Stimulated activated CD4-positive, alpha-beta T cell treated with anti-CD3 and anti-CD28 coated beads, Interleukin-1b, Interleukin-23, amount 100 ng/mL, for 1 hour (primary cell): ENCODE measurements at places on chromosomes 6 and 20.

DNA sequence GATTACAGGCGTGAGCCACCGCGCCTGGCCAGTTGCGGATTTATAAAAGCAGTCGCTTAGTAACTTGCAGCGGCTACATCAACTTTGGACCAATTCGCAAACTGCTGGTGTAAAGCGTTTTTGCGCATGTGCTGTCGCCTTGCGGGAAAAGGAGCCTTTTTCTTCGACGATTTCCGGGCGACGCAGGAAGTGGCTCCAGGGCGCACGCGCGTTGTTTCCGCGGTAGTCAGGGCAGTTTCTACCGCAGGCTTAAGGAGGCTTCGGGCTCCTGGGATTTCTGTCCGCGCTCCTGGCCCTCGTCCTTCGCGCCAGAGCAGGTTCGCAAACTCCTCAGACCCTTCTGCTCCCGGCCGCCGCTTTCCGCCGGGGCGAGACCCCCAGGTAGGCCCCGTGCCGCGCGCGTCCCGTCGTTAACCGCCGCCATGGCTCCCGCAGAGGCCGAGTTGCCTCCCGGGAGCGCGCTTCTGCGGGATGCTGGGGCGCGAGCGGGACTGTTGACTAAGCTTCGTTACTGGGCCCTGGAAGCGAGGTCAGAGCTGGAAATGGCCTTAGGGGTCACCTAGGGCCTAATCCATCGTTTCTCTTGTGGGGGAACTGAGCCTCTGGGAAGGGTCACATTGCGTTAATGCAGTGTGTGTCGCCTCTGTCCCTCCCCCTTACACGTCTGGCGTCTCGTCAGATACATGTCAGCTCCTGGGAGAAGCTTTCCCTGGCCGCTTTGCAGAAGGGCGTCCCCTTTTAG is at the start of gene RAE1:
RAE1 (plus strand) TSS at position 214 of the 742 bp plus-strand sequence. CDS start 2,784 bp downstream, outside the sequence.
- DNase-seq, result peak; percentile 71

DNA sequence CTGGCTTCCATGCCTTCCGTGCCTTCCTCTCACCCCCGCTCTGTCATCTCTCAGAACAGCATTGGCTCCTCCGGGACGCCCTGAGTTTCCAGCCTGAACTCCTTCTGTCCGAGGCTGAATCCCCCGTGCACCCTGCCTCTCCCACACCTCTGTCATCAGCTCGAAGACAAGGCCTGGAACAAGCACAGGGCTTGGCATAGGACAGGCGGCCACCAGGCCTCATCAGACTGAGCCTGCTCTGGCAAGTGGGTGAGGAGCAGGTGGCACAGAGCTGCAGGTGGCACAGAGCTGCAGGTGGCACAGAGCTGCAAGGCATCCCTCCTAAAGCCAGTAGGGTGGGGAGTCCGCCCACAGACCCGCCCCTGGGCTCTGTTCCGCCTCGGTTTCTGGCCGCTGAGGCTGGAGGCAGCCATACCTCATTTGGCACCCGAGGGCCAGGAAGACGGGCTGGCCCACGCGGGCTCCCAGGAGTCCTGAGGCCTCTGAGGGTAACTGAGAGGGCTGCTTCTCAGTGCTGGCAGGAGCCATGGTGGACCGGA is 60.2 kb downstream of the EZR start:
- DNase-seq, result no peak

GRCh38 chr6:158649289-158650143 is at the start of gene SYTL3:
Gene SYTL3, plus strand, starts transcription at chr6:158650054. Its CDS starts 13,215 bp downstream, at chr6:158663269.
- DNase-seq, result peak; percentile 39

DNA sequence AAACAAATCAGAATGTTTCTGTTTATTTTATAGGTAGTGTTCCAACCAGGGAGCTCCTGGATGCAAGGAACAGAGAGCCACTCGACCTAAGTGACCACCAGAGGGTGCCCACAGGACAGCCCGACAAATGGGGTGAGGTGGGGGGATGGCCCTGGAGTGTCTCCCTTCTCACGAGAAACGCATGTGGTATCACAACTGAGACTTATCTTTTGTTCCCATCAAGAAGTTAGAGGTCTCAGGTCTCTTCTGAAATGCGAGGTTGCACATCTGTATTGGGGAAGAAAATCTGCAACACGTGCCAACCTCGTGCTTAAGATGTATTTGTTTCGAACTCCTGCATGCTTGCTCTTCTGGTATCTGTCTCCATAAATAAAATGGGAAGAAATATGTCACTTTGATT is 104.0 kb downstream of the ISM1 start:
- DNase-seq, result no peak

GRCh38 chr20:53975761-53976160 is 94.6 kb downstream of the BCAS1 start:
- no peak for DNase-seq

GRCh38 chr6:4021854-4022695 is 56.9 kb downstream of the FAM217A start:
- no peak for DNase-seq

DNA sequence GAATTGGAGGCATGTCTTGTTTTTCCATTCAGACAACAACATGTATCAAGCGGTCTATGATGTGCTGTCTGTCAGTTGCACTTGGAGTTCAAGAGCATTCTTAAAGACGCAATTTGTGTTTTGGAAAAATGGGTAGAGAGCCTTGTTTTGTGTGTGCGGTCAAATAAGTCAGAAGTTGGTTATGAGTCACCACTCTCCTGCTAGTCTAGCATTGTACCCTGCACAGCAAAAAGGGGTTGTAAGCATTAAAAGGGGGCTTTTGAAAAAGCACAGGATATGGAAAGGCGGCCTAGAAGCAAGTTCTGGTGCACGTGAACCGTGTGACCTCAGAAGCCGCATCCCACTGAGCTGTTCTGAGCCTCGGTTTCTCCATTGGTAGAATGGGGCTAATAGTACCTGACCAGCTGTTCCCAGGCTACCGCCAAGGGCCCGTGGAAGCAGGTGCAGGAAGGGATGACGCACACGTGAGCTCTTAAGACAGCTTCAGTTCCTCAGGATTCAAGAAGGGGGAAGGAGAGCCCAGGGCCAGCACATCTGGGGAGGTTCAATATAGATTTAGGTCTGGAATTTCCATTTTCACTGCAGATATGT is 61.6 kb upstream of the SNX9 start:
- DNase-seq, result no peak

- DNase-seq, result no peak
Measured at GRCh38 chr20:50682947-50683530, 8.3 kb downstream of the RIPOR3 start.

- no peak for DNase-seq
Measured at GRCh38 chr6:105504706-105505105, 101.8 kb upstream of the PREP start.

DNA sequence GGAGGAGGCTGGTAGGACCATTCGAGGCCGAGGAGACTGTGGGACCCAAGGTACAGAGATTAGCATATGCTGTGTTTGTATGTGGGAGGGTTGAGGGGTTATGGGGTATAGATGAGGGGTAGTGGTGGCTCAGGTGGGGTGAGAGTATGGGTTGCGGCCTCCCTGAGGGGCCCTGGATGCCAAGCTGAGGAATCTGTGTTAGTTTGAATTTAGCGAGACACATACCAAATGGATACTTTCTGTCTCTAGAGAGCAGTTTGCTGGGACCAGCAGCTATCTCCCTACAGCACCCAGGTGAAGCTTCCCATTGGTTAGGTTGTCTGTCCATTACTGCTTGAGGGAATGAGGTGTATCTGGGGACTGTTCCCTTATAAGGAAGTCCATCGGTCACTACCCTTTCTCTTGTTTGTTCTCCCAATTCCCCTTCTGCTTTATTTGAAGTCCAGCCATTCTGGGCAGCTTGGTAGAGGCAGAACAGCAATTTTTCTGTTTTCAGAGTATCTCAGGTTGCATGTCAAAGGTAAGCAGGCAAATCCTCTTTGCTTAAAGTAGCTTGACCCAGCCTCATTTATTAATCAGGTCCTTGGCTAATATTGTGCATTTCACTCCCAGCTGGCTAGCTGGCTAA is 15.2 kb downstream of the CHMP4B start:
- DNase-seq, result no peak

DNA sequence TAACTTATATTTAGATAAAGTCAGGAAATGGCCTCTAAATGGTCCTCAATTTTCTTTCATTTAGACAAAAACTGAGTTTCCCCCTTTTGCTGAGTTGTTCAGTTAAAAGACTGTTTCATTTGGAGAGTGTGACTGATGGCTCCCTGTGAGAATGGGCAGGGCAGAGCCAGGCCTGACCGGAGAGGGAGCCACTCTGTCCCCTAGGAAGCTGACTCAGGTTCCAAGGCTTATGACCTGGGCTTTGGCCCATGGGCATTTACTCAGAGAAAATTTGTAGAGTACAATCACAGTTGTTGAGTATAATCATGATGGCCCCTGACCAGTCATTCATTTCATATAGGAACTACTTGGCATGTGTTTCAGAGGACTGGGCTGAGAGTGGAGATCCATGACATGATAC is 37.0 kb upstream of the AIG1 start:
- DNase-seq, result no peak
